Psoas muscle (tissue), 8 donors: ENCODE measurements at places on chromosomes 7 and 10.

GRCh38 chr10:35352512-35352911, 16.2 kb downstream of the CCNY start:
- H3K4me3 ChIP-seq = no peak overlapping the region
- H3K27ac ChIP-seq = no peak overlapping the region
- no peak for DNase-seq

- H3K27ac ChIP-seq = peak overlapping the region; percentile 76
- H3K36me3 ChIP-seq = no peaks in the 10 kb centered on the region
- no peaks in the 10 kb centered on the region for H3K27me3 ChIP-seq
- DNase-seq = peak; percentile 84
- H3K4me1 ChIP-seq = peaks cover 40% of the 10 kb centered on the region
These were observed 52.6 kb downstream of the CHST3 start for GRCh38 chr10:72016608-72017300.

- H3K27me3 ChIP-seq = no peaks in the 10 kb centered on the region
- H3K27ac ChIP-seq = no peak overlapping the region
- no peak overlapping the region for H3K4me3 ChIP-seq
- no peaks in the 10 kb centered on the region for H3K36me3 ChIP-seq
- no peak for DNase-seq
These were observed 16.5 kb downstream of the ADAMTS14 start for GRCh38 chr10:70688828-70689227.

GRCh38 chr7:125775317-125775716, 845.7 kb upstream of the POT1 start:
- no peak overlapping the region for H3K27ac ChIP-seq
- H3K27me3 ChIP-seq = no peaks in the 10 kb centered on the region
- DNase-seq = no peak
- no peaks in the 10 kb centered on the region for H3K36me3 ChIP-seq
- no peaks in the 10 kb centered on the region for H3K4me1 ChIP-seq

GRCh38 chr10:88843171-88843570, 8.5 kb downstream of the ANKRD22 start:
- no peak overlapping the region for H3K4me3 ChIP-seq
- DNase-seq = no peak
- H3K36me3 ChIP-seq = no peaks in the 10 kb centered on the region
- H3K27ac ChIP-seq = no peak overlapping the region

- no peaks in the 10 kb centered on the region for H3K27me3 ChIP-seq
- no peaks in the 10 kb centered on the region for H3K36me3 ChIP-seq
- no peak overlapping the region for H3K4me3 ChIP-seq
- DNase-seq = no peak
- H3K4me1 ChIP-seq = no peaks in the 10 kb centered on the region
- H3K27ac ChIP-seq = no peak overlapping the region
These were observed 571.4 kb downstream of the DNAJB6 start for GRCh38 chr7:157908006-157908782.

GRCh38 chr10:71103961-71104360, 108.4 kb upstream of the UNC5B start:
- DNase-seq = no peak
- H3K27me3 ChIP-seq = no peaks in the 10 kb centered on the region
- H3K4me1 ChIP-seq = no peaks in the 10 kb centered on the region
- H3K4me3 ChIP-seq = no peak overlapping the region
- H3K27ac ChIP-seq = no peak overlapping the region
- H3K36me3 ChIP-seq = no peaks in the 10 kb centered on the region

- DNase-seq = no peak
- no peak overlapping the region for H3K27ac ChIP-seq
- H3K4me1 ChIP-seq = no peaks in the 10 kb centered on the region
- no peak overlapping the region for H3K4me3 ChIP-seq
These were observed 491.7 kb downstream of the ARL4A start for GRCh38 chr7:13179011-13179582.

DNA sequence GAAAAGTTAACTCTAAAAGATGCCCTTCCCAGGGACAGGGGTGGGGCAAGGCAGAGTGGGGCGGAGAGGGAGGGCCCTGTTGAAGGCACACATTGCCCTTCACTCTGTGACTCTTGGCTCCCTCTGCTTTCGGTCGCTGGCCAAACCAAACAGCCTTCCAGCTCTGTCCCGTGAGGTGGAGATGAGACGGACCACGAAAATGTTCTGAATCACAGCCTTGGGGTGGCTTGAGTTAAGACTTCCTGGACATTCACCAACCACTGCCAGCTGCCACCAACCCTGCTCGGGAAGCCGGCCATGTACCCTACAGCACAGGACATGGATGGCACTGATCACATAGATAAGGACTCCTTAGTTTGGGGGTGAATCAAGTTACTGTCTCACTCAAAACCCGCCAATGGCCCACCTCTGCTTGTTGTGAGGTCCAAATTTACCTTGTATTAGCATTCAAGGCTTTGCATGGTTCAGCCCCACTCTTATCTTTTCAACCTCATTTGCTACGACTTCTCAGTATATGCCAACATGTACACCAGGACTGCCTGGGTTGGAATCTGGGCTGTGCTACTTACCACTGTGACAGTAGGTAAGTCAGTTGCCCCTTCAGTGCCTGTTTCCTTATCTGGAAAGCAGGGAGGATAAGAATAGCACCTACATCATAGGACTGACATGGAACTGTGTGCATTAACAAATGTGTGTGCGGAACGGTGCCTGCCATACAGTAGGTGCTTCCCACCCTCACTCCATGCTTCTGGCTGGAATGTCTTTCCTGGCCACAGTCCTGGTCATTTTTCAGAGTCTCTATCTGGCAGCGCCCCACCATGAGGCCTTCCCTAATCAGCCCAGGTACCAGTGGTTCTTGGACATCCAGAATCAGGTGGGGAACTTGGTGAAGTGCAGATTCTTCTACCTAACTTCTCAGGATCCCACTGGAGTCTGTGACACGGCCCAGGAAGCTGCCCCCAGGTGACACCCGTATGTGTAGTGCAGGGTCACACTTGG, 28.0 kb downstream of the ITPRIP start:
- H3K27ac ChIP-seq = peak overlapping the region; percentile 83
- H3K27me3 ChIP-seq = no peaks in the 10 kb centered on the region
- peak; percentile 80 for DNase-seq
- H3K4me3 ChIP-seq = no peak overlapping the region

DNA sequence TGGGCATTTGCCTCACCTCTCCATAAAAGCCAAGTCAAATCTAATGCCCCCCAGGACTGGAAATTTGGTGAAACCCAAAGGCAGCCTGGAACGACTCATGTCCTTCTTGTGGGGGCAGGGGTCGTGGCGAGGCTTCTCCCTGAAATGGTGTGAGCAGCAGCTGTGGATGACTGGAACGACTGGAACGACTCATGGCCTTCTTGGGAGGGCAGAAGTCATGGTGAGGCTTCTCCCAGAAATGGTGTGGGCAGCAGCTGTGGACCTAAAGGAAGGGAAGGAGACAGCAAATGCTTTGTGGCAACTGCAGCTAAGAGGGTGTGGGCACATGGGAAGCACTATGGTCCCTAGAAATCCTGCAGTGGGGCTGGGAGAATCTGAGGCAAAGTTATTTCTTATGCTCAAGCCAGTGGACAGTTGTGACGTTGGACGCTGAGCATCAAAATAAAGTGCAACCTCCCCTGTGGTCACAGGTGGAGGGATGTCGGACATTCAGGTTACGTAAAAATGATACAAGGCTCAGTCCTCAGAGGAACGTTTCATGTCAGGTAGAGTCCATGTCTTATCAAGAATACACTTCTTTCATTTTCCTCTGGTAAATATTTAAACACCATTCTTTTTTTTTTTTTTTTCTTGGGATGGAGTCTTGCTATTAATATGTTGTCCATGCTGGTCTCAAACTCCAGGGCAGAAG, 107.0 kb upstream of the KIF5B start:
- H3K4me1 ChIP-seq = no peaks in the 10 kb centered on the region
- no peak for DNase-seq
- H3K27me3 ChIP-seq = no peaks in the 10 kb centered on the region

DNA sequence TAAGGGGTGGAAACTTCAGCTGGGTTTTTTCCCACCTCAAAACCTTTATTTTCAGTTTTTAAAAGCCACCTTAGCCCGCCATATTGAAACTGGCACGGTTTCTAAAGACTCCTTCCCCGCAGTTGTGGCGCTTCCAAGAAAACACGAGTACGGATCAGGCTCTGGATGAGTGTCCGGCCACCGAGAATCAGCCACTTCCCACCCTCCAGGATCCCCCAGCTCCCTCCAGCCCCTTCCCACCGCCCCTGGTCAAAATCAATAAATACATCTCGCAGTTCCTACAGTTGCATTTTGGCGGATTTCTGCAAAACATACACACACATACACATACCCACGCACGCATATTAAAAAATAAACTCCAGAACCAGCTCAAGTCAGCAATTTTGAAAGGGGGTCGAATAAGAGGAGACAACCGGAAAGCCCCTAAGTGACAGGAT, 1.1 kb downstream of the SFMBT2 start:
- peak overlapping the region; percentile 81 for H3K27ac ChIP-seq
- H3K4me1 ChIP-seq = peaks cover 16% of the 10 kb centered on the region
- no peak for DNase-seq

DNA sequence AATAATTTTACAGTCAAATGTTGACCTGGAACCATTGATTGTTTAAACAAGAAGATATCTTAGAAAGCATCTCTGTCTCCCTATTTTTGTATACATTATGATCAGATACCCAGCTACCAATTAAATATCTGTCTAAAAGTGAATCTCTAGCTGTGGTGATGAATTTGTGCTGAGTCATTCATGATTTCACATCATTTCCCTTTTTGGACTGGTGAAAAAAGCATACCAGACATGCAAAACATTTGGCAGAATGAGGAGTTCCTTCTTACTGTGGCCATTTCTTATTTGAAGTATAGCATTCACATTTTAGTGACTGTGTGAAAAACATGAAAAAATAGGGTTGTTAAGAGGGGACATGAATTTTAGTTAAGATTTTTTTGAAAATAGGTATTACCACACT, 98.0 kb upstream of the GATA3 start:
- H3K4me3 ChIP-seq = no peak overlapping the region
- peaks cover 9% of the 10 kb centered on the region for H3K4me1 ChIP-seq
- DNase-seq = no peak
- H3K27me3 ChIP-seq = no peaks in the 10 kb centered on the region
- H3K36me3 ChIP-seq = no peaks in the 10 kb centered on the region

DNA sequence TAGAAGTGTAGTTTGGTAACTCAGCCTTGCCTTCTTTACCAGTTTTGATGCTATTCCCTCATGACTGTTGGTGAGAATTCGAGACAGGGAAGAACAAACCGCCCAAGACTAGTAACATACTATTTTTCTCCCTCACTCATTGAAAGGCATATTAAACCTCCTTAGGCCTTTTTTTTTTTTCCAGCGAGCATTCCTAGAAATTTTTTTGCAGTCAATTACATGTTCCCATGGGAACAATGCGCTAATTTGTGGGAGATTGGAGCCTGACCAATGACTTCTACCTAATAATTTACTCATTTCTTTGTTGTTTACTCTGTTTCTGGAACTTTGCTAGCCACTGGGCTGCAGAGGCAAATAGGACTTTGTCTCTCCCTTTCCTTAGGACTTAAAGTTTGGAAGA, 6.0 kb downstream of the VPS50 start:
- DNase-seq = no peak
- H3K36me3 ChIP-seq = peaks cover 10% of the 10 kb centered on the region
- H3K27ac ChIP-seq = no peak overlapping the region
- no peak overlapping the region for H3K4me3 ChIP-seq
- H3K27me3 ChIP-seq = no peaks in the 10 kb centered on the region
- peaks cover 7% of the 10 kb centered on the region for H3K4me1 ChIP-seq

DNA sequence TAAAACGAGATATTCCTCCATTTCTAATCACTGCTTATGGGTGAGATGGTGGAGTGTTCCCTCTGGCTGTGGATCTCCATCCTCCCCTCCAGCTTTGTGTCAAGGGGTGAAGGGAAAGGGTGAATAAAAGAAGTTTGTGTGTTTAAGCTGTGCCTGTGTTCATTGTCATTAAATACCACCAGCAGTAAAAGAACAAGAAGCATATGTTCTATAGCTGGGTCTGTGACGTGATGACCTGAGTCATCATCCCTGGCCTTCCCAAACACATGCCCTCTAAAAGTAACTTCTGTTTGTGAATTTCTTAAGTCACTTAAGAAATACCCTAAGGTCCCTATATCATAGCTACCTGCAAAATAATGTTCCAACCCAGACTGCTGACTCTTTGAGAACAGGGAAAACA, 104.9 kb downstream of the PPP1R17 start:
- H3K36me3 ChIP-seq = no peaks in the 10 kb centered on the region
- no peak for DNase-seq
- H3K4me1 ChIP-seq = no peaks in the 10 kb centered on the region

DNA sequence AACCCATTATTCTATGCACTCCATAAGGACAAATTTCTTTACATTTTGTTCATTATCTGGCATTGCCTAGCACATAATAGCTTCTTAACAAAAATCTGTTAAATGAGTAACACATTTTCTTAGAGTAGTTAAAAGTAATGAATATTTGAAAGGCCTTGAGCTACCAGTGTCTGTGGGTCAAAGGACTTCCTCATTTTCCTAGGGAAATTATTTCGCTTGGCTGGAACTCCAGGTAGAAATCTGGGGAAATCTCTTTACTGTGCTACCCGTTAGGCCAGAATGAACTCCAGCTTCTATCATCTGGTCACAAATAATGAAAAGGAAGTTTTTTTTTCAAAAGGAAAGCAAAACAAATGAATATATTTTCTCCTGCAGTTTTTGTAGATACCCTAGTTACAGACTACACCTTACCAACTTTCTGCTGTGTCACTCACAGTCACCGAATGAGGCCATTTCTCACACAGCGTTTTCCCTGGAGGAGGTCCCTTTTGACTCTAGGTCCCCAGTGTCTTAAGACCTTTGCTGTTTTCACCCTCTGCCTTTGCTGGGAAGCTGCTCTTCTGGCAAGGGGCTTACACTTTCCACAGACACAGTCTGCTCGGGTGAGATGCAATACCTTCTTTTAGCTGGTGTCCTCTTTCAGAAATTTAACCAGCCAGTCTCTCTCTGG, 1.6 kb downstream of the SAMD9L start:
- H3K36me3 ChIP-seq = peaks cover 7% of the 10 kb centered on the region
- H3K4me1 ChIP-seq = peaks cover 15% of the 10 kb centered on the region
- no peak for DNase-seq
- H3K27ac ChIP-seq = peak overlapping the region; percentile 6
- peak overlapping the region; percentile 54 for H3K4me3 ChIP-seq

DNA sequence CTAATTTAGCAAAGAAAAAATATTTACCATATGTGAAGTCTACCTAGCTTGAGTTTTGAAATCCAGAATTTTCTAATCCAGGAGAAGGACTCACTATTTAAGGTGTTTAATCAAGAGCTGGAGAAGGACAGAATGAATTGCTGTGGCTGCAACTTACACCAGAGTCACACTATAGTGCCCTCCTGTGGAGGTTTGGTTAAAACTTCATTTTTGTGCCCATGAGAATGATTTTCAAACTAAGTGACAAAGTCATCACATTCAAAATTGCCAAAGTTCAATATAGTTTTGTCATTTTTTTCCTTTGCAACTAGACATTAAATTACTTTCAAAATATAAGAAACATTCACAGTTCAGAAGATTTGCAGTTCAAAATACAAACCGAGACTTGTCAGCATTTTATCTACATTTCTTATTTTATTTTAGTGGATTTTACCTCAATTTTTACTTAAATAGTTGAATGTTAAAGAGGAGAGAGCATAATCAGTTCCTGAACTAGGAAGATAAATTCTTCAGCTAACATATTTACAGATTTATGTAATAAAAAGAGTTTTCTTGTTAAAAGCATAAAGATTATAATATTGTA, 70.7 kb downstream of the CABCOCO1 start:
- no peak overlapping the region for H3K27ac ChIP-seq
- no peaks in the 10 kb centered on the region for H3K36me3 ChIP-seq
- no peak overlapping the region for H3K4me3 ChIP-seq
